ENCODE measurements at places on chromosomes 7 and 10.
A peak's percentile ranks its signal among the peaks of the same experiment; 100 is the strongest.

- DNase-seq: peak; percentile 16
Measured at GRCh38 chr7:6392712-6393666, 54.8 kb downstream of the DAGLB start.

DNA sequence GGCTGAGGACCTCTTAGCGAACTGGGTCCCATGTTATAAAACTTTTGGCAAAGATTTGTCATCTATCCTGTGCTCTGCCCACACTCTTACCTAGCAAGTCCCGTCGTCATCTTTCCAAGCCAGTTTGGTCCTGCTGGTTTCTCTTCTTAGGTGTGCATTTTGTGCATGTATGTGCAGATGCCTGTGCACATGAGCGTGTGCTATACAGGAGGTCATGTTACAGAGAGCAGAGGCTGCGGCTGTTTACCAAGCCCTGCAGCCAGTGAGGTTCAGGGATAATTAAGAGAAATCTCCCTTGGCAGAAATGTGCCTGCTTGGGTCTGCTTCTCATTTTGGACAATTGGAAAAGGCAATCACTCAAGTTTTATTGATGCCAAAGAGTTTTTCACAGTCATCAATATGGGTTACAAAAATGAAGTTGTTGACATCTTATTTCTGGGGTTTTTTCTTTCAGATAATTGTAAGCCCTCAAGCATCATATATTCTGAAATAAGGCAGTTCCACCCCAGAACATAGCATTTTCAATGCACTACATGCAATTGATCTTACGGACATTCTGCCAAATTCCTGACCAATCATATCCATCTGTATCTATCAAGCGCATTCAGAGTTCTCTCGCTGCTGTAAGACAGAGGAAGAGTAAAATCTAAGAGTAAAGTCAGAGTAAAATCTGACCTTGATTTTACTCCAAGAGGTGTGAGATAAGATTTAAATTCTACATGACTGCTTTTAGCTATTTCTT is 361.4 kb upstream of the ZNF32 start:
- no peak for DNase-seq

DNA sequence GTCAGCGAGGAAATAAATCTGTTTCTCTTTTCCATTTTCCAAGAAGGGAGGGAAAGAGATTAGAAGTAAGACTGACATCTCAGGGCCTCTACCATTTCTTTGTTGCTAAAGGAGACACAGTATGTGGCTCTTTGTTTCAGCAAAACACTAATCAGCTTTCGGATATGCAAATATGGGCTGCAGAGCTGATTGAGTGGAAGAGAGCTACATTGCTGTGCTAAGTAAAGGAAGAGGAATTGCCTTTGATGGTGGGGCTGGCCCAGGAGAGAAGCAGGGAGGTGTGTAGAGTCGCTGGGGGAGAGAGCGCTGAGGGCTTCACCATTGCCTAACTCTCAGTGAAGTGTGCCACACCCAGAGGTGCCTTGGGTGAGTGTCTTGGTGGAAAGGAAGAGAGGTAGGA is 284.8 kb downstream of the SDK1 start:
- no peak for DNase-seq

DNA sequence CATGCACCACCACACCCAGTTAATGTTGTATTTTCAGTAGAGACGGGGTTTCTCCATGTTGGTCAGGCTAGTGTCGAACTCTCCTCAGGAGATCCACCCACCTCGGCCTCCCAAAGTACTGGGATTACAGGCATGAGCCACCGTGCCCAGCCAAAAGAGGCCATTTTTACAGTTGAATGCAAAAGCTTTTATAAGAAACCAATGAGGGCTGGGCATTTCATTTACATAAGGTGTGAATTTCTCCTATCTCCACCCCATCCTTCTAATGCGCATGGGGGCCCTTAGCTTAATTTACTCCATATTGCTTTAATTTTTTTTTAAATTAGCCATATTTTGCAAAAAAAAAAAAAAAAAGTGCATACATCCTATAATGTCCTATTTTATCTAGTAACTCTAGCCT is 25.1 kb upstream of the EIF4H start:
- DNase-seq: no peak

DNA sequence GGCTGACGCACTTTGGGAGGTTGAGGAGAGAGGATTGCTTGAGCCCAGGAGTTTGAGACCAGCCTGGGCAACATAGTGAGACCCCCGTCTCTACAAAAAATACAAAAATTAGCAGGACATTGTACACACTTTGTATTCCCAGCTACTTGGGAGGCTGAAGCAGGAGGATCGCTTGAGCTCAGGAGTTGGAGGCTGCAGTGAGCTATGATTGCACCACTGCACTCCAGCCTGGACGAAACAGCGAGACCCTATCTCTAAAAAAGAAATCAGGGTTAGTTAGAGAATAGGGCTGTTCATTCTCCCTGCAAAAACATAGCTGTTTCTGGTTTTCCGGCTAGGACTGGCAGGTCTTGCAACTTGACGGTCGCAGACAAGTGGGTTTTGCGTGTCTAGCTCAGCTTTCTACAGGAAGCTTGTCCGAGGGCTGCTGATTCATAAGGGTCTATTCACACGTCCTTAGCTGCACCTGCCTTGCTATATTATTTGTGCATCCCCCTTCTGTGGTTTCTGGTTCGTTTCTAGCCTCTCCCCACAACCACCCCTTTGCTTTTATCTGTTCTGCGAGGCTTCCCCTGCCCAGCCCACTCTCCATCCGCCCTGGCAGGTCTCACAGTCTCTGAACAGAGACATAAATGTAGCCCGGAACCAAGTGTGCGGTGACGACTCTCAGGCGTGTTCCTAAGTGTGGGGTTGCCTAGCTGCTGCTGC is 10.7 kb downstream of the AMZ1 start:
- peak; percentile 67 for DNase-seq

DNA sequence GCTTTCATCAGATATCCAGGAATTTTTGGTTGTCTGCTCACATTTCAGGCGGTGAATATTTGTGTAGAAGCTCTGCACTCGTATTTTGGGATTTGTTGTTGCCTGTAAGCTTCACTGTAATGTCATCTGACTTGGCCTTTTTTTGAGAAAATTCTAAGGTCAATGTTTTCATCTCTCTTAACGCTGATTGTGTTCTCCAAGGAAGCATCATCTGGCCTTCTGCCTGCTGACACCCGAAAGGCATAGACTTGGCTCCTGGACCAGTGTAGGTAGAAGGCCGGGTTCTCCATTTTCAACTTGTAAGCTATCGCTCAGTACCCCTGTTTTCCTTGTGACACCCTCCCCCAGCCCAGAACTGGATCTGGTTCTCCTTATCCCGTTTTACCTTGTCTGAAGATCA is 44.2 kb downstream of the SLC13A1 start:
- DNase-seq: no peak
